ENCODE measurements at places on chromosomes 16 and 17. TPM values are rescaled to one million over a fixed set of nuclear protein-coding genes. Genes with fewer than 3 reads are reported as not detected.
A peak's percentile ranks its signal among the peaks of the same experiment; 100 is the strongest.

DNA sequence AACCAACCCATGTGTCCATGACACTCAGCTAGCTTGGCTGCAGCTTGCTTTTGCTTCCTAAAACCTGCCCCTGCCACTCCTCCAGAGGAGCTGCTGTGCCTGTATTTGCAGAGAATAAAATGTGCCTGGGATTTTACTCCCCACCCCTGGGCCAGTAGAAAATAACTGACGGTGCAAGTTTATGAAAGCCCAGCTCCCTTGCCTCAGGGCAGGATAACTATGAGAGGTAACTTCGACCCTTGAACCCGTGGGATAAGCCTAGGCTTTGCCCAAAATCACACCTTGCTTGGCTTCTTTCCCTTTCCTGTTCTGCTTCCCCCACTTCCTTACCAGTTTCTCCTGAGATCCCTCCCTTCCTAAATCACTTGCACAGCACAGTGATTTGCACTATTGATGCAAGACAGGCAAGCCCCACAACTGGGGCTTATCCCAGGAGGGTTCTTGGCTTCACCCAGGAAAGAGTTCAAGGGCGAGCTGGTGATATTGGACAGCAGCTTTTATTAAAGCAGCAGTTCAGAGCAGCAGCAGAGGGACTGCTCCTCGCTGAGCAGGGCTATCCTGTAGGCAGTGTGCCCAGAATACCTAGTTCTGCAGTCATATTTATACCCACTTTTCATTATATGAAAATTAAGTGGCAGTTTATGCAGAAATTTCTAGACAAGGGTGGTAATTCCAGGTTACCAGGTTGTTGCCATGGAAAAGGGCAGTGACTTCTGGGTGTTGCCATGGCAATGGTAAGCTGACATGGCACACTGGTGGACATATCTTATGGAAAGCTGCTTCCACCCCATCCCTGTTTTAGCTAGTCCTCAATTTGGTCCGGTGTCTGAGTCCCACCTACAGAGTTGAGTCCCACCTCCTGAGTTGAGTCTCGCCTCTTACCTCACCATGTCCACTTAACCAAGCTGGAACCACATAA, 6.3 kb upstream of the ERCC4 start:
- no peak for DNase-seq
- H3K27ac ChIP-seq: no peak overlapping the region
- no peak overlapping the region for H3K4me3 ChIP-seq
- H3K4me1 ChIP-seq: no peaks in the 10 kb centered on the region
- H3K36me3 ChIP-seq: no peaks in the 10 kb centered on the region

GRCh38 chr17:80898716-80899115, 92.9 kb upstream of the CHMP6 start:
- H3K4me3 ChIP-seq: no peak overlapping the region
- H3K27me3 ChIP-seq: no peaks in the 10 kb centered on the region
- peaks cover 33% of the 10 kb centered on the region for H3K4me1 ChIP-seq
- DNase-seq: no peak
- peaks cover 29% of the 10 kb centered on the region for H3K36me3 ChIP-seq
- H3K27ac ChIP-seq: peak overlapping the region; percentile 25

RAB37 gene
- 1.8 TPM for total RNA-seq

DNA sequence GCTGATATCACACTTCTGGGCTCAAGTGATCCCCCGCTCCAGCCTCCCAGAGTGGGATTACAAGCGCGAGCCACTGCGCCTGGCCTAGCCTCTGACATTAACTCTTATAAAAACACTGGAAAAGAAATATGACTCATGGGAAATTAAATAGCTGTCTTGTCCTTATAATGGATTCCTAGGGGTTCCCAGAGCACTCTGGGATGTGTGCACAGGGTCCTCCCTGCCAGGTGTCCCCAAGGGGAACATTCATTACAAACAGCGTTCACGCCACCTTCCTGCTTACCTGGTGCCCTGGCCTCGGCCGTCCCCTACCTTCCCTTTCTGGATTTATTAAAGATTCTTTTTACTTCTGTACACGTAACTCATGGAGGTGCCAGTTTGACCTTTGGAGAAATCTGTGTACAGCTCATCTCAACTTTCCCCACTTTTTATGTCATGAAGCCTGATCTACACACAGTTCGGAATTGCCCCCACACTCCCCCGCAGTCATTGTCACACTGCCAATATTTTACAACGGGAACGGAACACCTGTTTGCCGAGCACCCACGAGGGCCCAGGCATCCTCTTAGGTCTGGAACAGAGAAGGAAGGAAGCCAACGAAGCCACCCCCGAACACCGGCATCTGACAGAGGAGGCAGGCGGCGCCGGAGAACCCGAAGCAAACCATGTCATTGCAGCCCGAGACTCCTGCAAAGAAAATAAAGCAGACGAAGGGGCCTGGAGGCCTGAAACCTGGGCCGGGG, 39.7 kb upstream of the MEAK7 start:
- H3K27ac ChIP-seq: peak overlapping the region; percentile 79
- H3K36me3 ChIP-seq: peaks cover 28% of the 10 kb centered on the region
- H3K27me3 ChIP-seq: no peaks in the 10 kb centered on the region

DNA sequence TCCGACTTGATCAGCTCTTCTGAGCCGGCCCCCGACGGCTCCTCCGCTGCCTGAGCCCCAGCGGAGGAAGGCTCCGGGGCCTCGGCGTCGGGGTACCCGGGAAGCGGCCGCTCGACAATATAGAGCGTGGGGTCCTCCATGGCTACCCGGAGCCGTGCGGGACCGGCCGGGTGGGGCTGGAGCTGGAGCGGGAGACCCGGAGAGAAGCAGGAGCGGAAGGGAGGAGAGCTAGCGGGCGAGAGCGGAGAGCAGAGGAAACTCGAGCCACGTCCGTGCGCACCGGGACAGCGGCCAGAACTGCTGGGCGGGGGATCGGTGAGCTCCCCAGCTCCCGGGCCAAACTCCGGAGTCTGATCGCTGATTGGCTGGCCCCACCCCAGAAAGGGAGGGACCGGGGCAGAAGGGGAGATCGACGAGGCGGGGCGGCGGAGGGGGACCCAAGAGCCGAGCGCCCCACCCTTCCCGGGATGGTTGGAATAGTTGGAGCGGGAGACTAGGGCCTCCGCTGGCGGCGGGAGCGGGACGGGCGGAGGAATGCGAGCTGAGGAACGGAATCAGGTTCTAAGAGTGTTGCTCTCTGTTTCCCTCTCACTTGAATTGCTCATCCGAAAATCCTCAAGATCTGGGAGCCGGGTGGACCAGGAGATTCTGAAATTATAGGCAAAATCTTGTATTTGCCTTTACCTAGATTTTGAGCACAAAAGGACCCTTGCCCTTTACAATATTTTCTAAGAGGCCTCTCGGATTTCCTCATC, at the start of gene CAVIN1:
CAVIN1 (minus strand) TSS at position 299 of the 755 bp plus-strand sequence; CDS start at position 140, 159 bp downstream.
- H3K27me3 ChIP-seq: peaks cover 38% of the 10 kb centered on the region
- DNase-seq: peak; percentile 23
- no peak within 1 kb of the TSS for H3K27ac ChIP-seq
- peak within 1 kb of the TSS; percentile 82 for H3K4me3 ChIP-seq
- H3K36me3 ChIP-seq: no peaks in the 10 kb centered on the region

GRCh38 chr16:65065031-65065430, 56.8 kb downstream of the CDH11 start:
- no peak overlapping the region for H3K4me3 ChIP-seq
- peaks cover 1% of the 10 kb centered on the region for H3K27me3 ChIP-seq
- DNase-seq: no peak
- no peak overlapping the region for H3K27ac ChIP-seq

FADS6 gene
- not detected for total RNA-seq

DNA sequence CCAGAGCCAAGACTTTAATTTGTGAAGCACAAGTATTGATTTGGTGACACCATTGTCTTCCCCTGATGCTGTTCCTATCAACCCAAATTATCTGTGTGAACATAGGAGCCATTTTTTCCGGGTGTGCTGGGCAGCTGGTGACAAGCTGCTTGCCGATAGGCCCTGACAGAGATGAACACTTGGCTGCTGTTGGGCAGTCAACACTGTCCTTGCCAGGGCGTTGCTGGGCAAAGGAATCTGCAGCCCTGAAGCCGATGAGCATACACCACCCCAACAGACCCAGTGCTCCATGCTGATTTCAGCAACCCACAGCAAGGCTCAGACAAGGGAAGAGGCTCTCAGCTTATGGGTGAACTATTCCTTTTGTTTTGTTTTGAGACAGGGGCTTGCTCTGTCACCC, 105.4 kb downstream of the YPEL2 start:
- H3K4me1 ChIP-seq: peaks cover 45% of the 10 kb centered on the region
- H3K27ac ChIP-seq: no peak overlapping the region
- H3K36me3 ChIP-seq: peaks cover under 1% of the 10 kb centered on the region

DNA sequence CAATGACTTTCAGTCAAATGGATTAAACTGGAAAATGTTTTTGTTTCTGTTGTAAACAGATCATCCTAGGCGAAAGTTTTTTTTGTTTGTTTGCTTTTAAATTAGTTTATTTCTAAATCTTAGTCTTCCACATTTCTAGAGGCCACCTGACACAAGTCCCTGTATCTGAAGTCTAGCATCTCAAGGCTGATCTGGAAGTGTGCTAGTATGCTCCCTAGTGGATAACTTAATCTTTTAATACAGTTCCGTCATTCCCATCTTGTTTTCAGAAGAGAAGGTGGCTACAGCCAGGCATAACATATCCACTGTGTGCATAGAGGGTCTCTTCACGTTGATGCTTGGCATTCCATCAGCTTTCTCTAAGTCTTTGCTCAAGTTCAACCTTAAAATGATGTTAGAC, 7.6 kb downstream of the IFT20 start:
- H3K4me1 ChIP-seq: peaks cover 21% of the 10 kb centered on the region
- H3K36me3 ChIP-seq: peaks cover 15% of the 10 kb centered on the region
- no peaks in the 10 kb centered on the region for H3K27me3 ChIP-seq
- no peak overlapping the region for H3K27ac ChIP-seq
- no peak for DNase-seq
- H3K4me3 ChIP-seq: no peak overlapping the region
